ENCODE measurements at places on chromosomes 3 and 15. TPM values are rescaled to one million over a fixed set of nuclear protein-coding genes. Genes with fewer than 3 reads are reported as not detected.

DNA sequence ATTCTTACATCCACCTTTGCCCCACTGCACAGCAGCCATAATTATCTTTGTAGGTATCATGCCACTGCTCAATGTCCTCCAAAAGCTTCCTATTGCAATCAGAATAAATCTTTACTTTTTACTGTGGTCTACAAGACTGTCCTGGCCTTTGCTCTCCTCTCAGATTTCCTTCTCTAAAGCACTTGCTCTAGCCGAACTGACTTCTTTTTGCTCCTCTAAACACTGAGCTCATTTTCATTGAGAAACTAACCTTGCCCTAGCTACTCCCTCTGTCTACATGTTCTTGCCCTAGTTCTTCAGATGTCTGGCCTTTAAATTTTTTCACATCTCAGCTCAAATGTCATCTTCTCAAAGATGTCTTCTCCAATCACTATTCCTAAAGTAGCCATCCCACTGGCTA is 342.8 kb downstream of the TBC1D5 start:
- no peaks in the 10 kb centered on the region for H3K27me3 ChIP-seq
- H3K27ac ChIP-seq: no peak overlapping the region
- no peak overlapping the region for H3K4me3 ChIP-seq
- H3K36me3 ChIP-seq: peaks cover 6% of the 10 kb centered on the region
- H3K4me1 ChIP-seq: peaks cover 12% of the 10 kb centered on the region

DNA sequence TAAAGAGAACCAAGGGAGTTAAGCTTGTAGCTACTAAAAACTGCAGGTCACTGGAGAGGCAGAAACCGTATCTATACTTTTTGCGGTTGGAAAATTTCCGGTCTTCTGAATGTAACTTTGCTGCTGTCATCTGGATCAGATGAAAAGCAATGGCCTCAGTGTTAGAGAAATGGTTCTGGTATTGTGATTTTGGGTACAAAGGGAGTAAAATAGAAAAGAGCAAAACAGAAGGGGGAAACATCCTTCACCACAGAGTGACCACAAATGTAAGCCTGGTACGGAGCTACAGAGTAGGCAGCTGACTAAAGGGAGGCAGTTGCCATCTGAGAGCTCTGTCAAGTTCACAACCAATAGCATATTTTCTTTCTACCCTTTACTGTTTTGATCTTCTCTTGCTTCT is 5.6 kb downstream of the CD96 start:
- peaks cover 6% of the 10 kb centered on the region for H3K4me1 ChIP-seq
- DNase-seq: no peak
- H3K27ac ChIP-seq: no peak overlapping the region
- no peaks in the 10 kb centered on the region for H3K36me3 ChIP-seq
- H3K27me3 ChIP-seq: no peaks in the 10 kb centered on the region

DNA sequence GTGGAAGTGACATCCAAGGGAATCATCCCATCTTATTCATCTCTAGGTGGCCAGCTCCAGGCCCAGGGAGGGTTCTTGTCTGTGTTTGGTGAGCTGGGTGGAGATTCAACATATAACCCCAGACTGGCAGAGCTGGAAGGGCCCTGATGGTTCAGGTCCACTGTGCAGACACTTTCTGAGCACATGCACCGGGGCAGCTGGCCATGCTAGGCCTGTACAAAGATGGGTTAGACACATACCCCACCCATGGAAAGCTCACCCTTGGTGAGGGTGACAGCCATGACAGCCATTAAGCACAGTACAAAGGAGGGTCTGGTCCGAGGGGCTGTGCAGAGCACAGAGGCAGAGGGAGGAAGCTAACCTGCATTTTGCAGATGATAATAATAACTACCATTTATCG is 100.4 kb downstream of the CORO2B start:
- H3K27ac ChIP-seq: no peak overlapping the region
- no peak overlapping the region for H3K4me3 ChIP-seq
- no peaks in the 10 kb centered on the region for H3K27me3 ChIP-seq
- peaks cover 15% of the 10 kb centered on the region for H3K4me1 ChIP-seq

DNA sequence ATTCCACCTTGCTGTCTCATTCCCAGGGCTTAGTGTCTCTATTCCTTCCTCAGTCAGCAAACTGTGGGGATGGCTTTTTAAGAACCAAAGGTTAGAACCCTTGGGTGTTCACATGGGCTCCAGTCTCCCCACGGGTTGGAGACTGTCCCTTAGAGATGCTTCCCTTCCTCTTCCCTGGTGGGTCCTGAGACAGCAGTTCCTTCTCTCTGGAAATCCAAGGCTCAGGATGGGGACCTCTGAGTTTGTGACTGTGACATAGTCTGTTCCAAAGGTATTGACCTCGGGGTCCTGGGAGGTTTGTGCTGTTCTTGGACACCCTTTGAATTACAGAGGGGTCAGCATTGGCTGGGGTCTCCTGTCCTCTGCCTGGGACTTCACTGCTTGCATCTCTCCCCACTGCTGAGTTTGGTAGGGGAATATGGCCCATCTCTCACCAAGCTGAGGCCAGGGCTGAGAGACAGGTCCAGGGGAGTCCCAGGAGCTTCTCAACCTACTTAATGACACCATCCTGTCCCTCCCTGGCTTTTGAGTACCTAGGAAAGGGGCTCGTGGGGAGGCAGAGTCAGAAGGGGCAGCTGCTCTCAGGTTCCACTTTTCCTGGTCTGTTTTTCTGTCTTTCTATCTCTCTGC is 1.5 kb downstream of the GRM2 start:
- peaks cover 13% of the 10 kb centered on the region for H3K4me1 ChIP-seq
- DNase-seq: no peak
- peaks cover 40% of the 10 kb centered on the region for H3K27me3 ChIP-seq
- no peaks in the 10 kb centered on the region for H3K36me3 ChIP-seq

- DNase-seq: no peak
- H3K27ac ChIP-seq: no peak overlapping the region
- H3K4me1 ChIP-seq: no peaks in the 10 kb centered on the region
- no peak overlapping the region for H3K4me3 ChIP-seq
- peaks cover 2% of the 10 kb centered on the region for H3K27me3 ChIP-seq
Observed at GRCh38 chr3:197041875-197042488, 12.4 kb upstream of the MELTF start.

GRCh38 chr15:31326875-31327668 is 437 bp downstream of the KLF13 start:
- H3K4me1 ChIP-seq: peaks cover 6% of the 10 kb centered on the region
- DNase-seq: peak; percentile 61
- H3K36me3 ChIP-seq: no peaks in the 10 kb centered on the region
- H3K27ac ChIP-seq: no peak overlapping the region
- H3K4me3 ChIP-seq: peak overlapping the region; percentile 76

DNA sequence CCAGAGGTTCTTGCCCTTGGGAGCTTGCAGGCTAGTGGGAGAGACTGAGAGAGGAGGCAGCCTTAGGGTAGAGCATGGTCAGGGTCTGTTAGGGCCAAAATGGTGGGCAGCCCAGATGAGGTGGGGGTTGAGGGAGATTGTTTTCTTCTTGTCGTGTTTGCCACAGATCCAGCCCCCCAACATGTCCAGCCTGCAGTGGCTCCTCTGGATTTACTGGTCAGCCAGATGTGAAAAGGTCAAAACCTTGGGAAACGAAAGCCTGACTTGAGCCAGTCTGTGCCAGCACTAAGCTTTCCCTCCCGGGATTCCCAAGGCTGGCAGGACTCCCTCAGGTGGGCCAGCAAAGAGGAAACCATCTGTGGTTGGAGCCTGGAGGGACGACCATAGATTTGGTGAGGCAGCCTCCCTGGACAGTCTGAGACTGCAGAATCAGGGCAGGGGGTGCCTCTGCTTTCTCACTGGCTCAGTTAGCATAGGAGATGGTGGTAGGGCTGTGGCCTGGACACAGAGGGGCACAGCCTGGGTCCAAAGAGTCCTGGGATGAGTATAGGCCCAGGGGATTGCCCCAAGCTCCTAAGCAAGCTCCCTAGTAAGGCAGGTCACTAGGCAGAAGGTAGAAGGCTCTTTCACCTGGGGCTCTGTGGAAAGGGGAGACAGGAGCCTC is 51.2 kb upstream of the PRR23C start:
- H3K4me3 ChIP-seq: no peak overlapping the region
- H3K36me3 ChIP-seq: no peaks in the 10 kb centered on the region
- no peak overlapping the region for H3K27ac ChIP-seq
- H3K4me1 ChIP-seq: no peaks in the 10 kb centered on the region

GRCh38 chr15:56286213-56286612 is 42.5 kb upstream of the RFX7 start:
- DNase-seq: peak; percentile 7
- H3K4me3 ChIP-seq: no peak overlapping the region
- H3K27ac ChIP-seq: no peak overlapping the region
- no peaks in the 10 kb centered on the region for H3K4me1 ChIP-seq
- peaks cover 10% of the 10 kb centered on the region for H3K27me3 ChIP-seq
- no peaks in the 10 kb centered on the region for H3K36me3 ChIP-seq

DNA sequence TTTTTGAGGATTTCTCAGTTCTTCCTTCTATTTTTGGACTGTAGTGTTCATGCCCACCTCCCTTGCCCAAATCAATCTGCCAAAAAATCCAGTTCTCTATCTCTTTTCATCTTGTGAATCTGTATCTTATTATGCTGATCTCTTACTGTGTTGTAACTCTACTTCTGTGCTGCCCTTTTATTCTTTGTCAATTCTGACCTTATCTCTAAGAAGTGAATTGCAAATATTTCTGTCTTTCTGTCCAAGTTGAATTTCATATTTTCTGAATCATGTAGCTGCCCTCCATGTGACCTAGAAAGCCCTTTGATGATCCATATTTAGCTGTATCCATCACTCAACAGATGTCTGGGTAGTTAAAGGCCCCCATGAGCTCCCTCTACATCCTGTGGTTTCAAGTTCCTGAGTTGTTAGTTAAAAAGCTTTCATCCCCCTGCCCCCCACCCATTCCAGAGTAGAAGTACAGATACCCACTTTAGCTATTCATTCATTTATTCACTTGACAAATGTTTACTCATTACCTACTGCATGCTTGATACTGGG is 33.6 kb upstream of the ETV5 start:
- no peak overlapping the region for H3K4me3 ChIP-seq
- H3K36me3 ChIP-seq: no peaks in the 10 kb centered on the region
- peaks cover 26% of the 10 kb centered on the region for H3K27me3 ChIP-seq
- DNase-seq: no peak
- no peak overlapping the region for H3K27ac ChIP-seq
- no peaks in the 10 kb centered on the region for H3K4me1 ChIP-seq

- H3K27me3 ChIP-seq: no peaks in the 10 kb centered on the region
- H3K36me3 ChIP-seq: no peaks in the 10 kb centered on the region
- H3K4me3 ChIP-seq: no peak overlapping the region
- no peak for DNase-seq
- no peaks in the 10 kb centered on the region for H3K4me1 ChIP-seq
Observed at GRCh38 chr15:71048913-71049675, 66.2 kb upstream of the THSD4 start.

DNA sequence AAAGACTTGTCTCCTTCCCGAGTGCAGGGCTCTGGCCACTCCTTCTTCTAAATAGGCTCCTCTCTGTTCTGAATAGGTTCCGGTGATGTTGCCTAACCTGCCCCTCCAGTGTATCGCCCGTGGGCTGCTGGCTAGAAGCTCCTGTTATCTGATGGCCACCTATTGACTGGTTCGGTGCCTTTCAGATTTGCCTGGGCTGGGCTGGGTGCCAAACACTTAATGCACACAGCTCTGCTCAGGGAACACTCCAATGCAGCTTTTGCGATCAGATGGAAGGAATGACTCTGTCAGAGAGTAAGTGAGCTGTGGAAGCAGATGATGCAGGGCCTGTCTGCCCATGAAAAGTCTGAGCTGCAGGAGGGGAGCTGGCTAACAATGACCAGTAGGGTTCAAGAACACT is 112.9 kb downstream of the CORO2B start:
- DNase-seq: no peak
- no peak overlapping the region for H3K4me3 ChIP-seq
- H3K36me3 ChIP-seq: no peaks in the 10 kb centered on the region
- peaks cover 11% of the 10 kb centered on the region for H3K4me1 ChIP-seq
- no peaks in the 10 kb centered on the region for H3K27me3 ChIP-seq
- no peak overlapping the region for H3K27ac ChIP-seq

DNA sequence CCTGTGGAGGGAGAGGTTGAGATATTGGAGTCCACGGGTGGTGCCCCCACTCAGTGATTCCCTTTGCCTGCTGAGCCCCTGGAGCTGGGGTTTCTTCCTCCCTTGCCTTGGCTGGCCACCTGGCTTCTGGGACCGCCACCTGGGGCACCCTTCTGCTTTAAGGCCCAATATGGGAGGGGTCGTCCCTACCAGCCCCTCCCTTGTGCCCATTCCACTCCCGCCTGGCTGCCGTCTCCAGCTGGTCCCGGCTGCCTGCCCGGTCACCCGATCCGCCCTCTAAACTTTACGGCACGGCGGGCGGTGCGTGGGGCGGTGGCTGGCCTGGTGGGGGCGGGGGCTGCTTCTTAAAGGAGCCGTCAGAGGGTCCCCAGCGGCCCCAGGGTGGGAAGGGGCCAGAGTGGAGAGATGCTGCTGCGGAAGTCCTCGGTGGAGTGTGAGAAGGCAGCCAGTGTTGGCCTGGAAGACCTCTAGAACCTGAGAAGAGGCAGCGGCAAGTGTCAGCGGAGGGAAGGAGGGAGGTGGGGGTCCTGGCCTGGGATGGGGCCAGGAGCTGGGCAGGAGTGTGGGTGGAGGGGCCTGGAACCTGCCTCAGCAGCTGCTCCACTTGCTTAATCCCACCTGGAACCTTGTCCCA is 1.6 kb upstream of the SEMA3B start:
- H3K4me3 ChIP-seq: peak overlapping the region; percentile 16
- peaks cover 52% of the 10 kb centered on the region for H3K4me1 ChIP-seq
- no peaks in the 10 kb centered on the region for H3K36me3 ChIP-seq
- H3K27ac ChIP-seq: no peak overlapping the region
- H3K27me3 ChIP-seq: no peaks in the 10 kb centered on the region
- DNase-seq: peak; percentile 52

DNA sequence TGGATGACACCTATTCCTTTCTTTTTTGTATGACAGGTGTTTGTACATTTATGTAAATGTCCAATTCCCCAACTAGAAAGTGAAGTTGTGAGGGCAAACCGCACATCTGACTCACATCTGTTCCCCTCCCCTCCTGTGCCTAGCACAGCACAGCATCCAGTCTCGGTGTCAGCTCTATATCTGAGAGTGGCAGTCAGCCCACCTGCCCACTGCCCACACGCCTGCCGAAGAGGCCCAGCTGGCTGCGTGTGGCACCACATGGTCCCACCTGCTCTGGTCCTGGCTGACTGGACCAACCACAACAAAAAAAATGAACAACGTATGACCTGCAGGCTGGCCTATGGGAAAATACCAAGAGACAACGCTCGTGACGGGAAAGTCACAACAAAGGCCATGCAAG is 62.8 kb downstream of the XXYLT1 start:
- no peaks in the 10 kb centered on the region for H3K27me3 ChIP-seq
- H3K27ac ChIP-seq: no peak overlapping the region
- H3K4me3 ChIP-seq: no peak overlapping the region
- peaks cover 13% of the 10 kb centered on the region for H3K4me1 ChIP-seq
- no peaks in the 10 kb centered on the region for H3K36me3 ChIP-seq

DNA sequence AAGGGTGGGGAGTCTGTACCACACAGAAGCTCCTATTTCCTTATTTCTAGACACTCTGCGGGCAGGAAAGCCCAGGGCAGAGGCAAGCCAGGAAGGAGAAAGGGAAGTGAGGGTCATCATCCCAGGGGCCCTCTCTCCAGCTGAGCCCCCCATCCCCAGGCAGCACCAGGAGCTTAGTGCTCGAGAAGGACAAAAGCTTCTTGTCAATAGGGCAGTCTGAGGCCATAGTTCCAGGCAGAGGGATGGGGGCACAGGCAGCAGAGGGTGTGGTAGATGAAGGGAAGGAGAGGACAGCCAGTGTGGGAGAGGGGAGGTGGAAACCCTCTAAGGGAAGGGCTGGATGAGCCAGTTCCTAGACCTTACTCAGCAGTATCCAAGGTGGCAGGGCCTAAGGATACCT is 2.7 kb downstream of the MAP1A start:
- no peaks in the 10 kb centered on the region for H3K27me3 ChIP-seq
- no peak overlapping the region for H3K27ac ChIP-seq
- no peak for DNase-seq
- no peak overlapping the region for H3K4me3 ChIP-seq
- no peaks in the 10 kb centered on the region for H3K36me3 ChIP-seq

Gene CNTN3
- total RNA-seq: 0.21 TPM

Gene PLSCR2
- not detected for total RNA-seq

Gene PAQR5
- total RNA-seq: 1.4 TPM

Gene RGMA
- 85.1 TPM for total RNA-seq

Gene SLC27A2
- 2.1 TPM for total RNA-seq

Gene OCA2
- total RNA-seq: 1.0 TPM
